ENCODE measurements at places on chromosomes 3 and 15. TPM values are rescaled to one million over a fixed set of nuclear protein-coding genes. Genes with fewer than 3 reads are reported as not detected.

GRCh38 chr3:186570941-186571643, 572 bp downstream of the DNAJB11 start:
- H3K27me3 ChIP-seq, result no peaks in the 10 kb centered on the region
- peak overlapping the region; percentile 100 for H3K4me3 ChIP-seq
- H3K4me1 ChIP-seq, result peaks cover 28% of the 10 kb centered on the region
- peak overlapping the region; percentile 94 for H3K27ac ChIP-seq

Gene LCTL
- total RNA-seq, result not detected

- no peak overlapping the region for H3K27ac ChIP-seq
- H3K27me3 ChIP-seq, result no peaks in the 10 kb centered on the region
- H3K4me1 ChIP-seq, result no peaks in the 10 kb centered on the region
- no peaks in the 10 kb centered on the region for H3K36me3 ChIP-seq
- H3K4me3 ChIP-seq, result no peak overlapping the region
These were observed 82.0 kb upstream of the SOX2 start for GRCh38 chr3:181629711-181630110.

GRCh38 chr3:146274833-146275232, 23.9 kb upstream of the PLSCR4 start:
- no peaks in the 10 kb centered on the region for H3K27me3 ChIP-seq
- no peak for DNase-seq
- no peak overlapping the region for H3K4me3 ChIP-seq
- peak overlapping the region; percentile 86 for H3K27ac ChIP-seq

Gene ADAMTS9
- 104 TPM for total RNA-seq

GRCh38 chr15:84840741-84841429, 23.7 kb downstream of the ALPK3 start:
- peak overlapping the region; percentile 97 for H3K27ac ChIP-seq
- H3K4me1 ChIP-seq, result peaks cover 88% of the 10 kb centered on the region
- DNase-seq, result peak; percentile 58

DNA sequence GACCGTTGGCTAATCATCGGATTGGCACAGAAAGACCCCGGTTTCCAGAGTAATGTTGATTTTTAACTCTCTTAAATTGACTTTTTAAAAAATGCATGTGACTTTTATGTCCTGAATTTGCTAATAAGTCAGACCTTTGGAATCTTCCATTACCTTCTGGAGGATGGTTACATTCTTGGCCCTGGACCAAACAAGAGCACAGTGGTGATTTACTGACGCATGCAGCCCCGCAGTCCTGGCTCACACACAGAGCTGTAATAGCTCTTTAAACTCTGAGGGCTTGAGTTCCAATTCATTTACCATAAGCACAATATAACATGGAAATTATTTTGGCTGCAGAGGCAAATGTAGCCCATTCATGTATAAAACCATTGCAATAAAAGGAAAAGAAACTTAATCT, 25.1 kb downstream of the SOX14 start:
- no peaks in the 10 kb centered on the region for H3K27me3 ChIP-seq
- no peak overlapping the region for H3K27ac ChIP-seq
- no peak overlapping the region for H3K4me3 ChIP-seq
- no peaks in the 10 kb centered on the region for H3K4me1 ChIP-seq
- no peaks in the 10 kb centered on the region for H3K36me3 ChIP-seq

DNA sequence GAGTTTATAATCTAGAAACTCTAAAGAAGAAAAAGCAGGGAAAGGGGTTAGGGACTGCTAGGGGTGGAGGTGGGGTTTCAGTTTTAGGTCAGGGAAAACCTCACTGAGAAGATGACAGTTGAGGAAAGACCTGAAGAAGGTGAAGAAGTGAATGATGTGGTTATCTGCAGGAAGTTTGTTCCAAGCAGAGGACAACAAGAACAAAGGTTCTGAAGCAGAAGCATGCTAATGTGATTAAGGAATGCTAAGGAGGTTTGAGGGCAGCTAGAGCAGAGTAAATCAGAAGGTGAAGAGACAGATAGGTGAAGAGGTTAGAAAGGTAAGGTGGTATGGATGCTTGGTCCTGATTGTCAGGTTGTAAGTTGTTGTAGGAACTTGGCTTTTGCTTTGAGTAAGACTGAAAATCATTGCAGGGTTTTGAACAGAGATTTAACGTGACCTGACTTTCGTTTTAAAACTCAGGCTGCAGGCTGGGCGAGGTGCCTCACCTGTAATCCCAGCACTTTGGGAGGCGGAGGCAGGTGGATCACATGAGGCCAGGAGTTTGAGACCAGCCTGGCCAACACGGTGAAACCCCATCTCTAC, 8.6 kb downstream of the OXSR1 start:
- no peaks in the 10 kb centered on the region for H3K36me3 ChIP-seq
- no peak for DNase-seq
- peaks cover 9% of the 10 kb centered on the region for H3K4me1 ChIP-seq
- no peak overlapping the region for H3K4me3 ChIP-seq

- H3K27me3 ChIP-seq, result no peaks in the 10 kb centered on the region
- peaks cover 31% of the 10 kb centered on the region for H3K4me1 ChIP-seq
- H3K36me3 ChIP-seq, result no peaks in the 10 kb centered on the region
- H3K4me3 ChIP-seq, result no peak overlapping the region
- no peak overlapping the region for H3K27ac ChIP-seq
- no peak for DNase-seq
These were observed 89.0 kb downstream of the WDR76 start for GRCh38 chr15:43915631-43916325.

Gene CLEC3B
- total RNA-seq, result 96.6 TPM

DNA sequence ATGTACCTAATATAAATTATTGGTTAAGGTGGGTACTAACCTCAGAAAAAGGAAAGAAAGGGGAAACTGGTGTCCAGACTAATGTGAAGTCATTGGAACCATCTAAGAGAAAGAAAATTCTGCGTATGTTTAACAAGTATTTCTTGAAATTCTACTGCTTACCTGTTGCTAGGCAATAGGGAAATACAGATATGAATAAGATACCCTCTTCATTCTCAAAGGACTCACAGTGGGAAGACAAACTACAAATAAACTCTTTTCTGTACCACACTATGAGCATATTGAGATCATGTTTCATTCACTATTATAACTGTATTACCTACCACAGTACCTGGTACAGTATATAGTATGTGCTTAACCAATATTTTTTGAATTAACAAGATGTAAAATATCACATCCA, 140.5 kb upstream of the MLF1 start:
- no peak for DNase-seq
- H3K4me1 ChIP-seq, result no peaks in the 10 kb centered on the region
- H3K27ac ChIP-seq, result no peak overlapping the region
- H3K36me3 ChIP-seq, result no peaks in the 10 kb centered on the region
- H3K4me3 ChIP-seq, result no peak overlapping the region

Gene TRIM71
- not detected for total RNA-seq

Gene BCHE
- 2.2 TPM for total RNA-seq

- no peak for DNase-seq
- no peak overlapping the region for H3K4me3 ChIP-seq
- H3K36me3 ChIP-seq, result peaks cover 3% of the 10 kb centered on the region
- H3K27me3 ChIP-seq, result no peaks in the 10 kb centered on the region
These were observed 287.1 kb downstream of the IL5RA start for GRCh38 chr3:2823031-2823430.

GRCh38 chr3:42398080-42398479, 12.3 kb downstream of the LYZL4 start:
- no peaks in the 10 kb centered on the region for H3K4me1 ChIP-seq
- H3K36me3 ChIP-seq, result no peaks in the 10 kb centered on the region
- H3K4me3 ChIP-seq, result no peak overlapping the region
- DNase-seq, result no peak
- H3K27ac ChIP-seq, result no peak overlapping the region

- DNase-seq, result no peak
- H3K36me3 ChIP-seq, result no peaks in the 10 kb centered on the region
- H3K27ac ChIP-seq, result no peak overlapping the region
- H3K4me3 ChIP-seq, result no peak overlapping the region
These were observed 5.2 kb upstream of the IP6K1 start for GRCh38 chr3:49791571-49791970.

Gene PTX3
- 5.0 TPM for total RNA-seq

DNA sequence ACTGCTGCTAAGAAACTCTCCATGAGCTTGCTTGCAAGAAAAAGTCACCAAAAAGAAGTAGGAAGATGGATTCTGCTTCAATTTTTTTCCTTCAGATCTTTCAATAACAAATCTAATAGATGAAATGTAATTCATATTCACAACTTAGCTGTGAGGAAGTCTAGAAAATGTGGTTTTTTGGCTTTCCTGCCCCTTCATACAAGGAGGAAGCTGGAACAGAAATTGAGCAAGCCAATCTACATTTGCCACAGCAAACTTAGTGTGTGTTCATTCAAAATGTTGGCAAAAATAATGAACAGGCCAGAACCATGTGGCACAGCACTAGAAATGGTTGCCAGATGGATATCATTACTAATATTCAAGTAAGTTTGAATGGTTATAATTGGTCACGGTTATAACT, 93.2 kb upstream of the NEDD4 start:
- H3K4me3 ChIP-seq, result no peak overlapping the region
- no peaks in the 10 kb centered on the region for H3K4me1 ChIP-seq
- no peaks in the 10 kb centered on the region for H3K27me3 ChIP-seq
- no peaks in the 10 kb centered on the region for H3K36me3 ChIP-seq
- H3K27ac ChIP-seq, result no peak overlapping the region

Gene CORO2B
- 8.5 TPM for total RNA-seq

DNA sequence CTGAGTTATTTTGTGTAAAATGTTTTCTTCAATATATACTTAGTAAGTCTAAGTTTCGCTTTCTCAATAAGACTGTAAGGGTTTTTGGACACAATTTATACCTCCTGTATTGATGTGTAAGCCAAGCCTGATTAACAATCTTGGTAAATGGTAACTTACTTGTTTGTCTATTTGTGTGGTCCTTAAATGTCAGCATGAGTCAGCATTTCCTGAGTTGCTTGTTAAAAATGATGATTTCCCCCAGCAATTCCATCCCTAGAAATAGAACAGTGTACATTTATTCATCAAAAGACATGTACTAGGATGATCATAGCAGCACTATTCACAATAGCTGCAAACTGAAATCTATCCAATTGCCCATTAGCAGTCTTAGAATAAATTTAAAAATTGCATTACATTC, 53.4 kb upstream of the LRIG1 start:
- no peak for DNase-seq
- no peaks in the 10 kb centered on the region for H3K27me3 ChIP-seq
- no peak overlapping the region for H3K27ac ChIP-seq

DNA sequence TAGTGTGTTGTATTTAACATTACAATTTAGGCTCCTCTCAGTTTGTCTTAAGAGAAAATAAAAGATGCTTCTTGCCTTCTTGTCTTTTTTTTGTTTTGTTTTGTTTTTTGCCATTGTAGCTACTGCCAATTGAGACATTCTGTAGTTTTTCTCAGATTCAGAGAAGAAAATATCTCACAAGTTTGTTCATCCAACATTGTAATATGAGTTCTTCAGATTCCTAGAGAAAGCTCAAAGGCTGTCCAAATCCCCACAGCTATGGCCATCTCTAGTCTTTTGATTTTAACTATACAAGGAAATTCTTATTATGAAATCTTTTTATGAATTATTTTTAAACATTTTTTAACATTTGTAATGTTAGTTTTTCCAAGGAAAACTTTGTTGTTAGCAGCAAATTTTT, 264.7 kb downstream of the RBMS3 start:
- no peaks in the 10 kb centered on the region for H3K27me3 ChIP-seq
- H3K4me3 ChIP-seq, result no peak overlapping the region
- DNase-seq, result no peak
- no peaks in the 10 kb centered on the region for H3K36me3 ChIP-seq
- H3K4me1 ChIP-seq, result peaks cover 10% of the 10 kb centered on the region
- H3K27ac ChIP-seq, result no peak overlapping the region

DNA sequence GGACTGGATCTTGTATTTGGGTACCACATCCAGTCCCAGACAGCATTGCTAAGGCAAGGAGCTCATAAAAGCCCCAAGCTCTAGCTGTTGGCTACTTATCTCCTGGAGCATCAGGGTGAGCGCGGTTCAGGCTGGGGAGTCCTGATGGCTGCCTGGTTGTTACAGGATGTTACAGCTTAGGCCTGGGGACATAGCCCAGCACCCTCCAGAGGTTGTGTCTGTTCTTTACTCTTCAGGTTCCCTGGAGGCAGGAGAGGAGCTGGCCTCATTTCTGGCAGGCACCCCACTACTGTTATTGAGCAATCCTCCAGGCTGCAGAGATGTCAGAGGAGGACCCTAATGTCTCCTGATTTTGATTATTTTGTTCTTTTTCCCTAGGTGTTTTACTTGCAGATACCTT, 26.6 kb downstream of the APBA2 start:
- H3K27ac ChIP-seq, result no peak overlapping the region
- no peaks in the 10 kb centered on the region for H3K4me1 ChIP-seq
- no peaks in the 10 kb centered on the region for H3K27me3 ChIP-seq
- no peak for DNase-seq
- H3K4me3 ChIP-seq, result no peak overlapping the region
- H3K36me3 ChIP-seq, result no peaks in the 10 kb centered on the region

DNA sequence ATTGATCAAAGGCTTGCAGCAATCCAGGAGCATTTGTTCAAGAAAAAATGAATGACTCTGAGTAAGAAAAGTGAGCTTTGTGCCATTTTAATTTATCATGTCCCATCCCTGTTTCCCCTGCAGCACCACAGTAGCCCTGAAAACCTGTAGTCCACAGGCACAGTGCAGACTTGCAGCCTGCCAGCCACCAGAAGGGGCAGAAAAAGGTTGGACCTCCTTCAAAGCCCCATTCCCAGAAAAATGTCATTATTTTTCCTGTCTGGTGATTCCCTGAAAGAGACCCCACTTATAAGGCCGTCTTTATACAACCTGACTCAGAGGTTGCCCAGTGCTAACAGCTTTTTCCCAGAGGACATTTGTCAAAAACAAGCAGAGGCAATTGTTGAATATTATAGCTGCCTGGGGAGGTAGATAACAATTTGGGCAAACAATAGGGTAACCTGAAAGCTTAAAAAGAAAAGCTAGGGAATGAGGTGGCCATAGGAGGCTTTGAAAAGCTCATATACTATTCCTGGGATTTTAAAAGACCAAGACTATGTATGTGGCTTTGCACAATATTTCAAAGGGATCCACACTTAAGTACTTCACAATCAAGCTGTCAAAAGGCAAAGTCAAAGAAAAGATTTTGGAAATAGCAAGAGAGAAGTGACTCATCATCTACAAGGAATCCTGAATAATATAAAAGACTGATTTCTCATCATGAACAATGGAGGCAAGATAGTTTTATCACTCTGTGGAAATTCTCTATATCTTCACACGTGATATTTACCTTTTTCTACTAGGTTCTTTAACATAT, 136.8 kb upstream of the PLXNA1 start:
- H3K4me3 ChIP-seq, result no peak overlapping the region
- no peak for DNase-seq
- H3K4me1 ChIP-seq, result peaks cover 9% of the 10 kb centered on the region
- no peaks in the 10 kb centered on the region for H3K36me3 ChIP-seq

Gene GNAT1
- not detected for total RNA-seq

Measured in thoracic aorta (tissue), 2 donors.